ENCODE measurements at places on chromosomes 5 and 9. TPM values are rescaled to one million over a fixed set of nuclear protein-coding genes. Genes with fewer than 3 reads are reported as not detected.

The HEMGN gene
- not detected for total RNA-seq

- DNase-seq = no peak
- no peaks in the 10 kb centered on the region for H3K36me3 ChIP-seq
- no peaks in the 10 kb centered on the region for H3K27me3 ChIP-seq
- no peak overlapping the region for H3K27ac ChIP-seq
Observed at GRCh38 chr5:60143942-60144549, 250.5 kb upstream of the PDE4D start.

DNA sequence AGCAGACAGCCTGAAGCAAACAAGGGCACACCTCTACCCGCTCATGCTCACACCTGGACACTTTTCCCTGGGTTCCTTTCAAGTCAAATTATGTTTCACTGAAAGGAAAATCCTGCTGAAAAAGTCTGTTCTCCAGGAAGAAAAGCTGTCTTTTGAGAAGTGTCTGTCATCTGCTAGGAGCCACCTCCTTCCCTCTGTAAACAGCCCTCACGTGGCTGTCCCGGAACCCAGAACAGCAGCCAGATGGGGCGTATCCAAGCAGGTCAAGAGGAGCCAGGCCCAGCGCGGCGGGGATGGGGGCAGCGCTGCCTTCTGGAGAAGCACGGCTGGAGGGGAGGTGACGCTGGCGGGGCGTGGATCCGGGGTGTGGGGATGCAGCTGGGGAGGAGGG is at the start of gene PNPLA7:
PNPLA7 (minus strand) TSS at position 172 of the 391 bp plus-strand sequence. CDS start 205 bp downstream, outside the sequence.
- H3K4me1 ChIP-seq = peaks cover 4% of the 10 kb centered on the region
- peak within 1 kb of the TSS; percentile 65 for H3K27ac ChIP-seq
- H3K4me3 ChIP-seq = peak within 1 kb of the TSS; percentile 62
- DNase-seq = no peak
- H3K27me3 ChIP-seq = no peaks in the 10 kb centered on the region
- H3K36me3 ChIP-seq = no peaks in the 10 kb centered on the region

GRCh38 chr9:3939820-3940219 is 360.0 kb downstream of the GLIS3 start:
- H3K4me1 ChIP-seq = no peaks in the 10 kb centered on the region
- no peak overlapping the region for H3K4me3 ChIP-seq
- no peak for DNase-seq

DNA sequence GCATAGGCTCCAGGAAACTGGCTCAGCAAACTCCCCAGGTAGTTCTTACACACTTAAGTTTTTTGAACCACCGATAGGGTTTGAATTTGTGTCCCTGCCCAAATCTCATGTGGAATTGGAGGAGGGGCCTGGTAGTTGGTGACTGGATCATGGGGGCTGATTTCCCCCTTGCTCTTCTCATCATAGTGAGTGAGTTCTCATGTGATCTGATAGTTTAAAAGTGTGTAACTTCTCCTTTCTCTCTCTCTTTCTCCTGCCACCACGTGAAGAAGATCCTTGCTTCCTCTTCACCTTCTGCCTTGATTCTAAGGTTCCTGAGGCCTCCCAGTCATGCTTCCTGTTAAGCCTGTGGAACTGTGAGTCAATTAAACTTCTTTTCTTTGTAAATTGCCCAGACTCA is 22.4 kb upstream of the HACD4 start:
- H3K27me3 ChIP-seq = no peaks in the 10 kb centered on the region
- no peak overlapping the region for H3K4me3 ChIP-seq
- no peaks in the 10 kb centered on the region for H3K36me3 ChIP-seq
- no peak overlapping the region for H3K27ac ChIP-seq
- DNase-seq = no peak

GRCh38 chr9:128420651-128421481 is at the start of gene CERCAM:
CERCAM (plus strand) TSS chr9:128420857; CDS start chr9:128420878, 21 bp downstream.
- peak within 1 kb of the TSS; percentile 29 for H3K27ac ChIP-seq
- no peaks in the 10 kb centered on the region for H3K36me3 ChIP-seq
- no peak for DNase-seq
- peaks cover 4% of the 10 kb centered on the region for H3K4me1 ChIP-seq

The STKLD1 gene
- 0.74 TPM for total RNA-seq

DNA sequence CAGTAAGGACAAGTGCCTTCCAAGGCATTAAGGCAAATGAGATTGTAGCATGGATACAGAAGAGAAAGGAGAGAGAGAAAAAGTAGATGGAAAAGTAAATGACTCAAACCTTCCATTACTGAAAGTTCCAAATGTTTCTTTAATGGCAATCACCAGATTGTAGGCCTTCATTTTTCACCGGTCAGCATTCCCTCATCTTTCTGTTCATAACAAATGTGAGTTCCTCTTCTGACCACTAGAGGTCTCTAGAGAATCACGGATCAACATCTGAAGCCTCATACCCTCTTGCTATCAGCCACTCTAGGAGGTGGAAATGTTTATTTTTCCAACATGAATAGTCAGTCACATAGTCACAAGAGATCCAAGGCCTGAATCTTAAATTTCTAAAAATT is 73.6 kb upstream of the RPS23 start:
- H3K4me3 ChIP-seq = no peak overlapping the region
- H3K27me3 ChIP-seq = no peaks in the 10 kb centered on the region
- no peaks in the 10 kb centered on the region for H3K4me1 ChIP-seq
- H3K36me3 ChIP-seq = no peaks in the 10 kb centered on the region

GRCh38 chr5:57986761-57987341 is 473.0 kb downstream of the PLK2 start:
- H3K27me3 ChIP-seq = no peaks in the 10 kb centered on the region
- no peak for DNase-seq
- H3K36me3 ChIP-seq = no peaks in the 10 kb centered on the region

The PRUNE2 gene
- 0.18 TPM for total RNA-seq

All from Panc1 (cell line).